ENCODE measurements at places on chromosomes 2 and 18.

GRCh38 chr18:48032876-48033789, 102.7 kb upstream of the SMAD2 start:
- DNase-seq: no peak

- DNase-seq: no peak
Observed at GRCh38 chr18:77469131-77469530, 219.5 kb downstream of the GALR1 start.

DNA sequence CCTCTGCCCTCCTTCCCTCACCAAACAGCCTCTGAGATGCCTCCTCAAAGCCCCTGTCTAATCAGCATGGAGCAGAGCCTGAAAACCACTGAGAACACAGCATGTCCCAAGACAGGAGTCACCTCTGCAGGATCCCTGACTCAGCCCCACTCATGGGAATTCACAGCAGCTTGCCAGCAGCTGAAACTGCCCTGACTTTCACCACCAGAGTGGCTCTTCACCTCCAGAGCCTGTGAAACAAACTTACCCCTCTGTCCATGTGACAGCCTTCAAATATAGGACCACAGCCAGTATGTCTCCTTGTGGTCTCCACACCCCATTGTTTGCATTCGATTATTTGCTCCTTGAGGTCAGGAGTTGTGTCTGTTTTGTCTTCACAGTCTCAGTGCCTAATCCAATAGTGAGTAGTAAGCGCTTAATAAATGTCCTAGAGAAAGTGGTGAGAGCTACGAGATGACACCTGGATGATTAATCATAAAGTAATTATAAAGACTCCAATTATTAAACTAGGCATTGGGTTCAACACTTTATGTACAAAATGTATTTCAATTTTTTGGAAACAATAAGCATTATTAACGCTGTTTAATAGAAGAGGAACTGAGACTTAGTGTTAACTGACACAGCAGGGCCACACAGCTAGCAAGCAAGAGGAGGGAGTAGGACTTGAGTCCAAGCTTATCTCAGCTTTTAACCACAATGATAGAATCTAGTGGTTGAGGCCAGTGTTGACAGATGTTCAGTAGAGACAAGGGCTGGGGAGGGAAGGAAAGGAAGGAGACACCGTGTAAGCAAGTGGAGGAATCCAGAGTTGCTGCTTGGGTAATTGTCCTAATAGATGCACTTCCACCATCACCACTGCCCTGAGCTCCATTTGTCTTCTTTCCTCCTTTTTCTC, 358.7 kb upstream of the TNP1 start:
- no peak for DNase-seq

- no peak for DNase-seq
Observed at GRCh38 chr18:33757037-33757436, 179.0 kb downstream of the ASXL3 start.

GRCh38 chr2:203578759-203579643, 43.9 kb upstream of the RAPH1 start:
- DNase-seq: no peak

GRCh38 chr2:45069684-45070083, 60.4 kb upstream of the SIX2 start:
- DNase-seq: no peak

- DNase-seq: no peak
Observed at GRCh38 chr2:39937621-39938020, 158.6 kb upstream of the THUMPD2 start.

- DNase-seq: no peak
Observed at GRCh38 chr2:153495725-153496124, 17.2 kb upstream of the RPRM start.

DNA sequence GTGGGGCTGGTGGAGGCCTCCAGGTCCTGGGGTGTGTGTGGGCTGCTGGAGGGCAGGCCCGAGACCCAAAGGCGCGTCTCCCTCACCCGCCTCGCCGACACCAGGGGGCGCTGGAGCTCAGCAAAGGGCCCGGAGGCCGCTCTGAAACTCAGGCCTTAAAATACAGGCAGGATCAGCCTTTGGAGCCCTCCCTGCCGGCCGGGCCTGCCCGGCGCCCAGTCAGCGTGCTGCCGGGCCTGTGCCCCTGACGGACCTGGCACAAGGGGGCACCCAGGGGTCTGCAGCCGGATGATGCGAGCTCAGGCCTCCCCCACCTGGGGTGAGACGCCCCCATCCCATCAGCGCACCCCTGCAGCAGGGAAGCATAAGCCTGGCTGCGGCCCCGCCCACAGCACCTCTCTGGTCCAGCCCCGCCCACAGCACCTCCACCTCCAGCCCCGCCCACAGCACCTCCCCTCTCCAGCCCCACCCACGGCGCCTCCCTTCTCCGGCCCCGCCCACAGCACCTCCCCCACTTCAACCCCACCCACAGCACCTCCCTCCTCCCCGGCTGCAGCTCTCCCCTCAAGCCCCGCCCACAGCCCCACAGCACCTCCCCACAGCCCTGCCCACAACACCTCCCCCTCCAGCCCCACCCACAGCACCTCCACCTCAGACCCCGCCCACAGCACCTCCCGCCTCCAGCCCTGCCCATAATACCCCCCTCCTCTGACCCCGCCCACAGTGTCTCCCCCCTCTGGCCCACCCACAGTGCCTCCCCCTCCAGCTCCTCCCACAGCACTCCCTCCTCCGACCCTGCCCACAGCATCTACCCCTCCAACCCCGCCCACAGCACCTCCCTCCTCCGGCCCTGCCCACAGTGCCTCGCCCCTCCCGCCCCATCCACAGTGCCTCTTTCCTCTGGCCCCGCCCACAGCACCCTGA, 92.8 kb upstream of the OTOS start:
- DNase-seq: peak; percentile 94

DNA sequence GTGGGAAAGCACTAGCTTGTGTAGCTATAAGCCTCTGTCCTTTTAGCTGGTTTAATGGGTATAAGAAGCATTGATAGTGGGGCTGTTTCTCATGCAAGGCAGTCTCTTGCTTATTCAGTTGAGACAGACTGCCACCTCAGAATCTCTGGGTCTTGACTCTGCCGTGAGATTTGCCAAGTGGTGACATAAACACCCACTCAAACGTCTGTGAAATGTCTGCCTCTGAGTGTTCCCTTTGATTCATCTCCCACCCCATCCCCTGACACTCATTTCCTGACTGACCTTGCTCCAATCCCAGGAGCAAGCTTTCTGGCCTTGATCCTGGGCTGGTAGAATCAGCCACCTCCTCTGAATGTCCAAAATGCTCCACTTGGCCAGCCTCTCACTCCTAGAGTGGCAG, 141.9 kb upstream of the RBMS1 start:
- DNase-seq: no peak

DNA sequence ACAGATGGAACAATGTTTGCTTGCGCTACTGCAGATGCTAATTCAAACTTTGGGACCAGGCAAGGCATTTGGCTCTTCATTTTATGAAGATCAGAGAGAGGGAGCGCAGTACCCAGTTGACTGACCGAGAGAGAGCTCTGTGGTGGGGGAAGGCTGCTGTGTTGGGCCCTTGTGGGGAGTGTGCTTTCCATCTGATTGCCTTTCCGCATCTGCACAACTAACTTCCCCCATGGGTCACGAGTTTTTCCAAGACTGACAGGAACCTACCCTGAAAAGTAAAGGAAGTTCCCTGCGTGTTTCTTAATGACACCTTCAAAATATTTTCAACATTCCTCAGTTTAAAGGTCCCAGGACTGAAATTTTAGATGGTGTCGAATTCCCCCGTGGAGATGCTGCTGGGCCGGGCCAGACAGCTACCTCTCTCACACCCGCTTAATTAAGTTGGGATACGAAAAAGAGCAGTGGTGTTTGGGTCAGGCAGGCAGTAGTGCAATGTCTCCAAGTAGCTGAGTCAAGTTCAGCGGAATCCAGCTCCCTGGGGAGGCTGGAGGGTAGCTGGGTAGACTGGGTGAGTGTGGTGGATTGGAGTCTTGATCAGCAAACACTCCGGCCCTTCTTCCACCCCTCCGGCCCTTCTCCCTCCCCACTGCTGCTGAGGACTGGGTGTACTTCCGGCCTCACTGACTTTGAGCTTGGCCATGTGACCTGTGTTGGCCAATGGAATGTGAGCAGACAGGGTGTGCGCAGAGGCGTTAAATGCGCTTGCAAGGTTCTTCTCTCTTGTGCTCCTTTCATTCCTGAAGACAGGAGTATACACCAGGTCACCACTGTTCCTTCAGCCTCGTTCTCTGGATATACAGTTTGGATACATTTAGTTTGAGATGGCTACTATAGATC, 2.3 kb upstream of the ARHGAP25 start:
- no peak for DNase-seq

GRCh38 chr2:160367887-160368286, 125.7 kb downstream of the RBMS1 start:
- no peak for DNase-seq

DNA sequence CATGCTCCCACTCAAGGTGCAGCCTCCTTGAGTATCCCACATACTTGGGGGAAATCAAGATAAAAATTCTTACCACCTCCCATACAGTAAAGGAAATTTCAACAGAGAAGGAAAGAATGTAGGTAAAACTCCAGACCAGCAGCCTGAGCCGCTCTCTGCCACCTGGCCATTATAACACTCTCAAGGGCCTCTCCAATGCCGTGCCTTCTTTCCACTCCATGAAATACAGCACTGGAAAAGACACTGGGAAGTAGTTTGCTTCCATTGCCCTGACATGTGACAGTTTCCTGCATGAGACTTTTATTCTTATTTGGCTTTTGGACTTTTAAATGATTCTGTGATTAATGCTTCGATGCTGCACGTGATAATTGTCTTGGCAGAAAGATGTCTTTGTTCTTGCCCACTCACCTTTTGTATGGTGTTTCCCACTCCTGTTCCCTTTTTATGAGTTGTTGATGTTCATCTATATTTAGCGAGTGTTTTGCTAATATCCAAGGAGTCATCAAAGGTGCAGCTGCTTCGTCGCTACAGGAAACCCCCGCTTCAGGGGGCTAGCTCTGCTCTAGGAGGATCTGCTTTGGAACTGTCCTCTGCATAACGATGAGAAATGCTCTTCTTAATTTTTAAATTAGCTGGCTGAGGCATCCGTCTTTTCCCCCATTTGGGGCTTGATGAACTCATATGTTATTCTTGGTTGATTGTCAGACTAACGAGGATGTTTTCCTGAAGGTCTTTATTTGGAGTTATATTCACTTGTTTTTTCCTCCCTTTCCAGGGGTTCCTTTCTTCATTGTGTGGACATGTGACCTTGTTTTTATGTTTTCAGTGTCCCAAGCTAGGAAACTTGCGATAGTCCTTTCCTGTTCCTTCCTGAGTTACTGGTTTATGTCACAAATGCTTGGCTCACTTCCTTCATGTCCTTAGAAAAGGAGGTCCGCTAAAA, 179.4 kb downstream of the TXNL1 start:
- no peak for DNase-seq

GRCh38 chr18:69397096-69397495, 3.6 kb upstream of the DOK6 start:
- no peak for DNase-seq

GRCh38 chr2:228763379-228763981, 507.6 kb downstream of the PID1 start:
- no peak for DNase-seq

DNA sequence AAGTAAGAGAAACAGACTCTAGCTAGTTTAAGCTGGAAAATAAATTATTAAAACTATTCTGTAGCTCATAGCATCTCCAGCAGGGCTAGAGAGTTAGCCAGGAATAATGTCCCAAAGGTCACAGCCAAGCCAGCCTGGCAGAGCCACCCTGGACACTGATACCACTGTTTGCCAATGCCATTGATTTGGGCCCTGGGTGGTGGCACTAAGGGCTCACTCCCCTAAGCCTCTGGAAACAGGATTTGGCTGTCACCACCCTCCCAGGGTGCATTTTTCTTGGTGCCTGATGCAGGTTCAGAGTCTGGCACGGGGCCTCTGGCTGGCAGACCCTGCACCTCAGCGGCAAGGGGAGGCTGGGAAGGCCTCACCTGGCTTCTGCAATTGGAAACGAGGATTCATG, 7.1 kb downstream of the SH2D6 start:
- DNase-seq: no peak

GRCh38 chr2:1698188-1698945, 45.9 kb downstream of the PXDN start:
- DNase-seq: no peak

DNA sequence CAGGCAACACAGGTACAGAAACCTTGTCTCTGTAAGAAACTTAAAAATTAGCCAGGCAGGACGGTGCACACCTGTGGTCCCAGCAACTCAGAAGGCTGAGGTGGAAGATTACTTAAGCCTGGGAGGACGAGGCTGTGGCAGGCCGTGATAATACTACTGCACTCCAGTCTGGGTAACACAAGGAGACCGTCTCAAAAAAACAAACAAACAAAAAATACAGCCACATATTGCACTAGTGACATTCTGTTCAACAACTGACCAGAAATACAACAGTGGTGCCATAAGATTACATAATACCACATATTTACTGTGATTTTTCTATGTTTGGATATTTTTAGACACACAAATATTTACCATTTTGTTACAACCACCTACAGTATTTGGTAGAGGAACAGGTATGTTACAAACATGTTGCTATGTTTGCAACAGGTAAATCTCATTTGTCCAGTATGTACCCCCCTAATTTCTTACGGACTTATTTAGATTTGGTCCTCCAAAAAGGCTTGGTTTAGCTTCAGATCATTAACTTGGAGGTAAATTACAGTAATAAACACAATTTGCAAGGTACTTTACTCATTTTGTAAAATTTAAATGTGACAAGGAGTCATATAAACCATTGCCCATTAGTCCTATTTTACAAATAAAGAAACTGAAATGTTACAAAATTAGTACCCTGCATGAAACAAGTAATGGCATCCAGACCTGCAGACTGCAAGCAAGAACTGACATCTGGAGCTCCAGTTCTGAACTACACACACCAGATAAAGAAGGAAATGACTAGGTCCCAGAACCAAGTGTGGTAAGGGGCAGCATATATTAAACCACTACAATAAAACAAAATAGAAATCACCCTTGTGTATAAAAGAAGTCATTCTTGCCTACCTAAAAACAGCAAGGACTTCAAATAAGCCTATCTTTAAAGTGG, 36.8 kb downstream of the TRIP12 start:
- no peak for DNase-seq

- no peak for DNase-seq
Observed at GRCh38 chr2:104836265-104836664, 17.6 kb upstream of the POU3F3 start.

GRCh38 chr2:154623819-154624218, 74.7 kb upstream of the KCNJ3 start:
- no peak for DNase-seq

DNA sequence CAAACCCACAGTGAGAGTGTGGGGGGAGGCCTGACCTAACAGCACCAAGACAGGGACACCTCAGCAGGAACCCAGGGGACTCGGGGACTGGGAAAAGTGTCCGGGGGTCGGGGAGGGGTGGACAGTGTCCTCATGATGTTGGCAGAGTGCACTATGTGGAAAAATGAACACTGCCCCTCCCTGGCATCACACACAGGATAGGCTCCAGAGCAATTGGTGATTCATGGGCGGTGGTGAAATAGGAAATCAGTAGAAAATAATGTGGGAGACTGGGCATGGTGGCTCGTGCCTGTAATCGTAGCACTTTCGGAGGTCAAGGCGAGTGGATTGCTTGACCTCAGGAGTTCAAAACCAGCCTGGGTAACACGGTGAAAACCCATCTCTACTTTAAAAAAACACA, 3.6 kb upstream of the ANO7 start:
- no peak for DNase-seq
